K562 (cell line): ENCODE measurements at places on chromosomes 5 and 9.

DNA sequence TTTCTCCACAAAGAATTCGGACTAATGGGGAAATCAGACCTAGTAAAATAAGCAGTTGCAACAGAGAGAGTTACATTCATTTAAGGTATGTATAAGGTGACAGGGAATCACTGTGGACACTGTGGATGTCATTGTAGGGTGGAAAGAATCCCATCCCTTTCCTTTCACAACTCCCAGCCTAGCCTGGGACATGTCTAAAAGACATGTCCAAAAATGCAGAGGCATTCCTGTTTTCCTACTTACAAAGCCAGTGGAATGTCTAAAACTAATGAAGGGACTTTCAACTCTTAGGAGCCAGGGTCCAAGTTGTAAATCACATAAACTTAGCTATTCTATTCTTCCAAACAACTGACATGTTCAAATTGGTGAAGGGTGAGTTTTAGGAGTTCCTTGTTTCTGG, 511.0 kb downstream of the PRELID2 start:
- no peak for DNase-seq

- no peak for DNase-seq
These were observed 47.4 kb downstream of the ABHD17B start for GRCh38 chr9:71863631-71864030.

- no peak for DNase-seq
These were observed 104.8 kb downstream of the ISOC1 start for GRCh38 chr5:129199308-129199707.

DNA sequence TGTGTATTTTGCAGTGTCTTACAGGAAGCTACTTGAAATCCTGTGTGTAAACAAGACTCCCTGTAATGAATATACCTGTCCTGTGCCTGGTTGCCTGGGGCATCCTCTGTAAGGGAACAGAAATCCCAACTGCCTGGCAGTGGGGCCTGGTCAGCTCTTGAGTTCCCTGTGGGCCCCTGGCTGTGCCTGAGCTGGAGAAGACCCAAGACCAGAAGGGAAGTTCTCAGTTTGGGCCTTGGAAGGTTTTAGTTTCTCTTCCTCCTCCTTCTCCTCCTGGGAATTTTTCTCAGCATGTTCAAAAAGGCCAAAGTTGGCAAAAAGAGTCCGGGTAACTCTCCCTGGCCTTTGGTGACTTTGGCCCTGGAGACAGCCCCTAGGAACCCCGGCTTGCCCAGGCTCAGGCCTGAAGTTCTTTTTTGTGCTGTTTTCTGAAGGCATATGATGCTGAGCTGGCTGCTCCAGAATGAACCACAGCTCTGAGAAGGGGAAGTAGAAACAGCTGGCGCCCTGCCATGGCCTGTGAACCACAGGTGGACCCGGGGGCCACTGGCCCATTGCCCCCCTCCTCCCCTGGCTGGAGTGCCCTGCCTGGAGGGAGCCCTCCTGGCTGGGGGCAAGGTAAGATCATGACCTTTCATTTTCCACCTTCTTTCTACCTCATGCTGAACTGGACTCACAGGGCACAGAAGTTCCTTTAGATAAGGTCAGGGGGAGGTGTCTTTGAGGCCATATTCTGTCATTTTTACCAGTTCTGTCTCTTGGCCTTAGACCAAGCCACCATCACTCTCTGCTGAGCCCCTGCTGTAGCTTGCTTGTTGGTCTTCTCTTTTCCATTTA, 5.8 kb downstream of the TMEM268 start:
- peak; percentile 76 for DNase-seq

- no peak for DNase-seq
These were observed 34.6 kb upstream of the NEK6 start for GRCh38 chr9:124222918-124223720.

GRCh38 chr5:43305948-43306565, 7.2 kb downstream of the HMGCS1 start:
- DNase-seq, result peak; percentile 44

DNA sequence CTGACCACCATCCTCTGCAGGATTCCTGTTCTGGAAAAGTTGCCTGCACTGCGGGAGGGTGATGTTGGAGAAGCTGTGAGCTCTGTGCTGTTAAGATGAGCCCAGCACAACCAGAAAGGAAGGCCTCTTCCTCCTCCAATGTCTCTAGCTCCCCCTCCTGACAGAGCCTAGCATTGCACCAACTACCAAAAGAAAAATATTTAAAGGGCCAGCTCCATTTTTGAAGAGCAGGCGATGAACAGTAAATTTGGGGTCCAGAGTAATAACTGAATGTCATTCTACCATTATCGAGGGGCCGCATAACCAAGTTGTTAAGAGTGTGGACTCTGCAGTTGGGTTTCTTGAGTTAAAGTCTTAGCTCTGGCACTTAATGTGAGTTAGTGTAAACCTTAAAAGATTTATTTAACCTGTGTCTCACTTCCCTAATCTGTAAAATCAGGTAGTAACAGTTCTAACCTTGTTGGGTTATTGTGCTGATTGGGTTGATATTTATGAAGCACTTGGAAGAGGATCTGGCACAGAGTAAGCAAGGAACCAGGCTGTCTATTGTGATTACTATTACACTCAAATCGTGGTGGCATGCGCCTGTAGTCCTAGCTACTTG, 3.9 kb downstream of the TEX53 start:
- peak; percentile 79 for DNase-seq

- DNase-seq, result no peak
These were observed 1.7 kb downstream of the PDCD1LG2 start for GRCh38 chr9:5511935-5512580.

- DNase-seq, result no peak
These were observed 2.3 kb downstream of the CCNI2 start for GRCh38 chr5:132749506-132749905.

DNA sequence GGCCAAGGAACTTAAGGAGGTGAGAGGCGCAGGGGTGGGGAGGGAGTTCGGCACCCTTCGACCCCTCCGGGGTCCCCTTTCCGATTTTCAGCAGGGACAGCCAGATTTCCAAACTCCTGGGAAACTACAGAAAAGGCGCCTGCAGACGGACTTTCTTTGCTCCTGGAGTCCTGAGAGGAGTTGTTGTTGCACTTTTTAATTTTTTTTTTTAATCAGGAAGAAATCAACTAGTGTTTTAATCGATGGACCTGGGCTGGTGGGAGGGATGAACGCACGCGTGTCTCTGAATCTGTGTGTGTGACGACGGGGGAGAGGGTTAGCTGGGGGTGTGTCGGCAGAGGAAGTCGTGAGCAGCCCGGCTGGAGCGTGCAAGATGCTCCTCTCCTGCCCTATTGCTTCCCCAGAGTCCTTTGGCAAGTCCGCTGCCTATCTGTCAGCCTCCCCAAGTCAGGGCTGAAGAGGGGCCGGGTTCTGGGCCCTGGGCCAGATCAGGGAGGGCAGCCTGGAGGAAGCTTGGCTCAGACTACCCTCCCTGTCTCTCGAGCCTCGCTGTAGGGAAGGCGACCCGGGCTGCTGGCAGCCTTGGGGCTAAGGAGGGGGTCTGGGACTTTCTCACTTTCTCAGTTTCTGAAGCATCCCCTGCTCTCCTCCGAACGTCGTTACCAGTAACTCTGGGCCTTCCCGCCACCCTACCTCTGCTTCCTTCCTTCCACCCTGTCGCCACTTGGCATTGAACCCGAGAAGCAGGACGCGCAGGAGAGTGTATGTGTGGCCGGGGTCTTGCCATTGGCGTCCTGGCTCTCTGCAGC, 731 bp downstream of the PRR16 start:
- peak; percentile 52 for DNase-seq

DNA sequence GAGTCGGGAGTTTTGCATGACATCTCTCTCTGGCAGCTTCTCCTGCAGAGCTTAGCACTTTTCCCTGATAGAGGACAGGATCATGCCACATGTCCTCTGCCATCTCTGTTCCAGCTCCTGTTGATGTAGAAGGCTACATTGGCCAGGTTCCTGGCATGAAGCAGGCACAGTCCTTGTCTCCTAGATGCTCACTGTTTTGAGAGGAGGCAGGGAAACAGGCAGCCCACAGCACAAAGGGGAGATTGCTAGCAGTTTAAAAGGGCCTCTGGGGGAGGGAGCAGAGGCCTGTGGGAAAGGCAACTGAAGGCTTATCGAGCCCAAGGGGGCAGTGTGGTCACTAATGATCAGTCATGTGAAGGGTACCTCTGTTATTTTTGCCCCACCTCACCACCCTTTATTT, 10.7 kb downstream of the ARHGAP26 start:
- DNase-seq, result no peak

- DNase-seq, result no peak
These were observed 218.1 kb downstream of the RAB3C start for GRCh38 chr5:58800861-58801540.

DNA sequence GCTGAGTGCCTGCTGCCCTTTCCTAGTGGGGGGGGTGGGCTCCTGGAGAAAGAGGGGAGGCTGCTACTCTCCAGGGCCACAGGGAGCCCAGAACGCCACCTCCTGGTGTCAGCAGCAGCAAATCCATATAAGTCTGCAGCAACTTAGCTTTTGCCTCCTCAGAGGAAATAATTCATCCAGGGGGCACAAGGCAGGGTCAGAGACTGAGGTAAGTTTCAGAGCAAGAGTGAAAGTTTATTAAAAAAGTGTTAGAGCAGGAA, 4.0 kb upstream of the CLPTM1L start:
- no peak for DNase-seq
